ENCODE measurements at places on chromosomes 4 and X. TPM values are rescaled to one million over a fixed set of nuclear protein-coding genes. Genes with fewer than 3 reads are reported as not detected.

- no peak for DNase-seq
Observed at GRCh38 chr4:154595807-154596206, 5.3 kb upstream of the FGA start.

DNA sequence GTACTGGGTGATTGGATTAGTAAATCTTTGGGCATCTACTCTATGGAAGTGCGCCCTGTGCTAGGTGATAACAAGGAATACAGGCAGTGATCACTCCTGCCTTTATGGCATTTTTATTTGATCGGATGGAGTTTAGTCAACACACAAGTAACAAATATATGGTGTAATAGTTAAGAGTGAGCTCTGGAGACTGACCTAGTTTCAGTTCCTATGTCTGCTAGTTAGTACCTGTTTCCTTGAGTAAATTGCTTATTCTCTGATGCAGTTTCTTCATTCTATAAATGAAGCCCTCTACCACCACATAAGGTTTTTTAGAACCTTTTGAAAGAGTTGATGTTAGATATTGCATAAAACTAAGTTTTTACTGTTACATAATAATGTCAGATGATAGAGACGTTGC, 134.6 kb downstream of the KDM6A start:
- no peak for DNase-seq

- DNase-seq = no peak
Observed at GRCh38 chr4:636628-637159, 11.3 kb downstream of the PDE6B start.

GRCh38 chrX:101080326-101081124, 1.8 kb downstream of the TMEM35A start:
- DNase-seq = no peak

- DNase-seq = no peak
Observed at GRCh38 chr4:186326391-186326790, 60.4 kb downstream of the F11 start.

GRCh38 chrX:82092307-82092706, 890.4 kb downstream of the SH3BGRL start:
- DNase-seq = no peak

DNA sequence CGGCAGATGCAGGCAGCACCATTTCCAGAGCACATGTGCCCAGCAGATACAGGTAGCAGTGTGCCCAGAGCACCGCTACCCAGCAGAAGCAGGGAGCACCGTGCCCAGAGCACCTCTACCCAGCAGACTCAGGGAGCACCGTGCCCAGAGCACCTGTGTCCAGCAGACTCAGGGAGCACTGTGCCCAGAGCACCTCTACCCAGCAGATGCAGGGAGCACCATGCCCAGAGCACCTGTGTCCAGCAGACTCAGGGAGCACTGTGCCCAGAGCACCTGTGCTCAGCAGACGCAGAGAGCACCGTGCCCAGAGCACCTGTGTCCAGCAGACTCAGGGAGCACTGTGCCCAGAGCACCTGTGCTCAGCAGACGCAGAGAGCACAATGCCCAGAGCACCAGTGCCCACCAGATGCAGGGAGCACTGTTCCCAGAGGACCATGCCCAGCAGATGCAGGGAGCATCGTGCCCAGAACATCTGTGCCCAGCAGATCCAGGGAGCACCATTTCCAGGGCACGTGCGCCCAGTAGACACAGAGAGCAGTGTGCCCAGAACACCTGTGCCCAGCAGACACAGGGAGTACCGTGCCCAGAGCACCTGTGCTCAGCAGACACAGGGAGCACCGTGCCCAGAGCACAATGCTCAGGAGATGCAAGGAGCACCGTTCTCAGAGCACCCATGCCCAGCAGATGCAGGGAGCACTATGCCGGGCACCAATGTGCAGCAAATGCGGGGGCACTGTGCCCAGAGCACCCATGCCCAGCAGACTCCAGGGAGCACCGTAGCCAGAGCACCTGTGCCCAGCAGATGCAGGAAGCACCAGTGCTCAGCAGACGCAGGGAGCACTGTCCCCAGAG, 236.4 kb downstream of the DHRSX start:
- DNase-seq = peak; percentile 21

DNA sequence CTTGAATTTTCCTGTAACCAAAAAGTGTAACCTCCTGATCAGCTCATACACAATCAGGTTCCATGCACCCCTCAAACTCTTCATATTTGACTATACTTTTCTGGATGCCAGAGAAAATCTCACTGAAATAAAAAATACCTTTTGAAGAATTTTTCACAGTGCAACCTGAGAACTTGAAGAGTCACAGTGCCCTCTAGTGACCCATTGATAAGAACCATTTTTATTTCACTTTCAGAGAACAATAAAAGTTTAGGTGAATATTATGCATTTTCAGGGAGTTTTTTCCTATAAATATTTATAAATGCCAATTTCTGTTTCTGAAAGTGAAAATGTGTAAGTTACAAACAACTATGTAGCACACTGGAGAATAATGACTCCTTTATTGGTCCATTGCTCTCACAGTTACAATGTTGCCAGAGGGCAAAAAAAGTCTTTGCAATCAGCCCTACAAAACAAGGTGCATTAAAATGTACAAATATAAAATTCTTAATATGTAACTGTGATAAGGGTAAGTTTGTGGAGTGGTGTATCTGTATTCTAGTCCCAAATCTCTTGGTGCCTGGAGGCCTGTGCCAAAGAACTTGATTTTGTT, 153.6 kb upstream of the INTU start:
- no peak for DNase-seq

DNA sequence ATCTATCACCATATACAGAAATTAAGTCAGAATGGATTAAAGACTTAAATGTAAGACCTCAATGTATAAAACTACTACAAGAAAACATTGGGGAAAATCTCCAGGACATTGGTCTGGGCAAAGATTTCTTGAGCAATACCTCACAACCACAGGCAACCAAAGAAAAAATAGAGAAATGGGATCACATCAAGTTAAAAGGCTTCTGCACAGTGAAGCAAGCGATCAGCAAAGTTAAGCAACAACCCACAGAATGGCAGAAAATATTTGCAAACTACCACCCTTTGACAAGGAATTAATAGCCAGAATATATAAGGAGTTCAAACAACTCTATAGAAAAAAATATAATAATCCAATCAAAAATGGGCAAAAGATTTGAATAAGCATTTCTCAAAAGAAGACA, 236.9 kb upstream of the EMCN start:
- no peak for DNase-seq

GRCh38 chrX:9561199-9561598, 96.3 kb downstream of the TBL1X start:
- DNase-seq = no peak

- DNase-seq = peak; percentile 31
Observed at GRCh38 chrX:134990801-134991481, at the start of gene SMIM10. Gene SMIM10 (plus strand): TSS chrX:134990991. CDS start chrX:134991096, 105 bp downstream.

GRCh38 chr4:36290641-36291040, 9.2 kb downstream of the DTHD1 start:
- DNase-seq = no peak

GRCh38 chr4:110682311-110682710, 59.4 kb upstream of the PITX2 start:
- DNase-seq = no peak

DNA sequence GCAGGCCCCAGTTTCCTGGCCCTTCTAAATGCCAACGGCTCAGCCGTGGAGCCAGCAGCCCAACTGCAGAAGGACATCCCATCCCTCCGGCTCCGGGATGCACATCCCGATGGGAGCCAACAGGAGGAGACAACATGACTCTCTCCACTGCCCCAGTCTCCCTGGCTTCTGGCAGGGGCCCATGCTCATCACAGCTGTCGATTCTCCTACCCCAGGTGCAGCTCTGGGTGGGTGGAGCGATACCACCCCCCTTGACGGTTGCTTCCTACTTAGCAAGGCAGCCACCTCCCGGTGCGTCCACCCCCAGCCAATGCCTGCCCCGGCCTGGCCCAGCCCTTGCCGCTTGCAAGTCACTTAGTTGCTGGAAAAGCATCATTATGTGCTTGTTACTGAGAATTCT, 19.5 kb downstream of the ZNF275 start:
- no peak for DNase-seq

The GSPT2 gene
- total RNA-seq = 11.9 TPM

The AR gene
- not detected for total RNA-seq

The FAM53A gene
- 0.91 TPM for total RNA-seq

The RBM46 gene
- total RNA-seq = not detected

The CFP gene
- total RNA-seq = 13.1 TPM

The PDLIM3 gene
- total RNA-seq = not detected

The CXCL9 gene
- total RNA-seq = not detected

All from activated CD8-positive, alpha-beta T cell treated with anti-CD3 and anti-CD28 coated beads, Interleukin-2, amount 10 ng/mL, durations not matched to agents 7 days and 5 days (primary cell).